ENCODE measurements at places on chromosomes 2 and 18.

DNA sequence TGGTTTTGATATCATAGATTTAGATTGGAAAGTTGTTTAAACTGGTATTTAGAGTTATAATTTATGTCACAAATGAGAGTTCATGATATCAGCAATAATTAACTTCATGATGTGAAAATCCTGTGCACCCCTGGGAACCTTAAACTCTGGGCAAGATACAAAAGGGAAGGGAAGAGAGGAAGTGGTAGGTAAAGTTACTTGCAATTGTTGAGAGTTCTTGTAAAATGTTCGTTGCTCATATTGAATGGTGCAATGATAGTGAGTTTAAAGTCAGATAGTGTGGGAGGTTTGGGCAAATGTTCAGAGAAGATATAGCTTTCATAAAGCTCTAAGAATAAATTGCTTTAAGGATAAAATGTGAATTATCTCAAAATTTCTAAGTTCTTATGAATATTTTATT lies 75.4 kb downstream of the SP110 start:
- no peak for DNase-seq

DNA sequence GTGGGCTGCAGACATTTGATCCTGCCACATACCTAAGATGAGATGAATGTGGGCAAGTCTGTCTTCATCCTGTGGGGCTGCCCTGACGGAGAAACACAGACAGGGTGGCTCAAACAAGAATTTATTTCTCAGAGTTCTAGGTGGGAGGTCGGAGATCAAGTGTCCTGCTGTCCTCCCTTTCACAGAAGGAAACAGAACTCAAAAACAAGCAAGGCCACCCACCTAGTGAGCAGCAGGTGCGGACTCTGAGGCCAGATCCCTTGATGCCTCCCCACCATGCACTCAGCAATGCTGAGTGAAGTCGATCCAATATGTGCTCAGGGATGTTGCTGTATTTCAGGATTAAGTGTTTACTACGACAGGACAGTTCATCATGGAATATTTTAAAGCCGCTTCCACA lies 63.0 kb upstream of the SNTG2 start:
- DNase-seq = no peak

DNA sequence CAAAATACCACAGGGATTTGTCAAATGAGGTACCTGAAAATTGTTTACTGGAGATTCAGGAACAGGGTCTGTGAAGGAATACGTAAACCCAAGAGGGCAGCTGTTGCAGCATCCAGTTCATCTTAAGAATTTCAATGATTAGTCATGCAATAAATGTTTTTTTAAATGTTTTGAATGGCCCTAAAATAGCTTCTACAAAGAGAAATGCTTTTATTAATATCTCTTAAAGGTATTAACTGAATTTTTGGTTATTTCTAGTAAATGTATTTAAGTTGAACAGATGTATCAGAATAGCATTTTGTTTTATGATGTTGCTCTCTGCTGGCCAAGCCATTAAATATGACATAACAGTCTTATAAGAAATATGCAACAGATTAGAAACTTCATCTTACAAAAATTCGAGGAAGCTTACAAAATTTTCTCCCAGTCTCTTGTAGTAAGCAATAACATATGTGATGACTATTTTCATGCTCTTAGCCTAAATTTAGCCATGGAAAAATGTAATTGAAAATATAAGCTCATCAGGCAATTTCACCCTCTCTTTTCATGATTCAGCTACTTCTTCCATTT lies 863.9 kb downstream of the SUCLG1 start:
- no peak for DNase-seq

DNA sequence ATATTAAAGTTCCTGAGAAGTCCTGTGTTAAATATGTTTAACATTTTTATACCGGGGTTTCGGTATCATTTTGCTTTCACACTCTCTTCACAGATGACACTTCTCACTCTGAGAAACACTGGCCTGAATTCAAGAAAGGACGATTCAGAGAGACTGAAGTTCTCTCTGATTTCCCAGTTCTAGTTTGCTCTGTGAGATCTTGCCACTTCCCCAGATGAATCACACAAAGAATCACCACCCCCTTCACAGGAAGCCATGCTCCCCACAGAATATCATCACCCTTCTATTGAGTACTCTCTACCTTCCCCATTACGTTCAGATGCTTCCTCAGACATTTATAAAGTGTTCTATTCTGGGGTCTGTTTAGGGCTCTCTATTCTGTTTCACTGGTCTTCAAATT lies 16.1 kb upstream of the CD207 start:
- DNase-seq = no peak

GRCh38 chr2:20366672-20367116 lies 16.1 kb upstream of the PUM2 start:
- no peak for DNase-seq

GRCh38 chr18:31233621-31234275 lies 71.1 kb upstream of the DSC1 start:
- no peak for DNase-seq

DNA sequence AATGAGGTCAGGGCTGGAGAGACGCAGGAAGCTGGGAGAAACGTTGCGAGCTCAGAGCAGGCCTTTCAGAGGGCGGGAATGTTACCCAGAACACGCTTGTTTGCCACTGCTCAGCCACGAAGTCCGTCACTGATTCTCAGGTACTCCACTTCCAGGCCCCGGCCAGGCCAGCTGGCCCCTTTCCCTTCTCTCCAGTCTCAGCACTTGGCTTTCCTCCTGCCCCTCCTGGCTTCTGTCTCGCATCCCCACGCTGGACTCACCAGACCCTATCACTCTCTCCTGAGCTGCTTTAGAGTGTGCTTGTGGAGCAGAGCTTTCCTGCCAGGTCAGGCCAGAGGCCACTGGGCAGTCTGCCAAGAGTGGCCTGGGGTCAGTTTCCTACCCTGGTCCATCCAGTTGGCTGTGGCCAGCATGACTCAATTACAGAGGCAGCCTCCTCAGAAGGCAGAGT lies 151.4 kb downstream of the TWIST2 start:
- DNase-seq = no peak

- no peak for DNase-seq
These were observed 1.7 kb downstream of the NCK2 start for GRCh38 chr2:105746177-105747080.

- DNase-seq = no peak
These were observed 87.3 kb downstream of the SH3RF3 start for GRCh38 chr2:109216332-109216731.

GRCh38 chr2:235059161-235059560 lies 107.3 kb downstream of the SH3BP4 start:
- no peak for DNase-seq

GRCh38 chr2:60478660-60479059 lies 74.8 kb downstream of the BCL11A start:
- DNase-seq = no peak

DNA sequence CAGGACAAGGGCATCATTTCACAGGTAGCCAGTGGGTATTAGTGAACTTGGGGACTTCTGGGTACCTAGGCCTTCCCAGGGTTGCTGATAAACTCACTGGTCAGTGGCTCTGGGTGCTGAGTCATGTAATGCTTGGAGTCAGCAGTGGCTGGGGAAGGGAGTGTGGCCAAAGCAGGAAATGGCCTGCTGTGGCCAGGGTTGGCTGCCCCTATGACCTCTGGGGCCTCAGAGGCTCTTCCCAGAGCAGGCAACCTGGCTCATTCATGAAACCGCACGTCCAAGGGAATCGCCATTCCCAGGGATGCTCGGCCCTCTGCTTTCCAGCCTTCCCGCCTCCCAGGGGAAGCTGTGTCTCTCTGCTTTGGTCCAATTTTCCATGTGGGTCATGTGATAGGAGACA lies 294.9 kb downstream of the DYSF start:
- DNase-seq = peak; percentile 25

GRCh38 chr2:63993871-63994270 lies 25.4 kb downstream of the VPS54 start:
- DNase-seq = no peak

- no peak for DNase-seq
These were observed 109.6 kb upstream of the FSIP2 start for GRCh38 chr2:185628985-185629384.

GRCh38 chr2:127032621-127033020 lies 74.3 kb downstream of the BIN1 start:
- no peak for DNase-seq

DNA sequence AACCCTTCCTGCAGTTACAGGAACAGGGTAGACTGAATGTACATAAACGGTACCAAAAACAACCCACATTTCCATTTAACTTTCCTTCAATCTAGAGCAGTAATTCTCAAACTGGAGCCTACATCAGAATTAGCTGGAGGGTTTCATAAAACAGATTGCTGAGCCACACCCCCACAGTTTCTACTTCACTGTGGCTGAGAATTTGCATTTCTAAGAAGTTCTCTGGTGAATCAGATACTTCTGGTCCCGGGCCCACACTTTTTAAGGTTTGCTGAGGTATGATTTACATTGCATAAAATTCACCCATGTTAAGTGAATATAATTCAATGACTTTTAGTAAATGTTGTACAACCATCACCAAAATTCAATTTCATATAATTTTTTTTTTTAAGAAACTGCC lies 113.7 kb downstream of the SRBD1 start:
- DNase-seq = no peak

GRCh38 chr2:227824711-227825110 lies 11.1 kb downstream of the CCL20 start:
- no peak for DNase-seq

GRCh38 chr18:26640541-26640940 lies 92.2 kb upstream of the KCTD1 start:
- no peak for DNase-seq

- no peak for DNase-seq
These were observed 224.4 kb upstream of the HS6ST1 start for GRCh38 chr2:128543036-128543435.

DNA sequence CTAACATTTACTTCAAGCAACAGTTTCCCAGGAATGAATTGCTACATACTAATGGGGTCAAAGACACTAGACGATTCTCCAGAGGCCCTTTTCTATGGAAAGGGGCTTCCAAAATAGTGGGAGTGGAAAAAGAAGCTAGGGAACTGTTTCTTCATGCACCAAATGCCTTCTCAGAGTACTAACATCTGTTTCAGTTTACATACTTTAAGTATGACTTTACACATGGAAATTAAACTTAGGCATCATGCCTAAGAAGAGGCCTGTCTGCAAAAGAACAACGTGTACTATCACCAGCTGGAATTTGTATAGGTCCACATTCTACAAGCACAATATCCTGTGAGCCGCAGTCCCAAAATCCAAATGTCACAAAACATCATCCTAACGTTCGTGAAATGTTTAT lies 29.4 kb upstream of the WDR75 start:
- DNase-seq = peak; percentile 43

DNA sequence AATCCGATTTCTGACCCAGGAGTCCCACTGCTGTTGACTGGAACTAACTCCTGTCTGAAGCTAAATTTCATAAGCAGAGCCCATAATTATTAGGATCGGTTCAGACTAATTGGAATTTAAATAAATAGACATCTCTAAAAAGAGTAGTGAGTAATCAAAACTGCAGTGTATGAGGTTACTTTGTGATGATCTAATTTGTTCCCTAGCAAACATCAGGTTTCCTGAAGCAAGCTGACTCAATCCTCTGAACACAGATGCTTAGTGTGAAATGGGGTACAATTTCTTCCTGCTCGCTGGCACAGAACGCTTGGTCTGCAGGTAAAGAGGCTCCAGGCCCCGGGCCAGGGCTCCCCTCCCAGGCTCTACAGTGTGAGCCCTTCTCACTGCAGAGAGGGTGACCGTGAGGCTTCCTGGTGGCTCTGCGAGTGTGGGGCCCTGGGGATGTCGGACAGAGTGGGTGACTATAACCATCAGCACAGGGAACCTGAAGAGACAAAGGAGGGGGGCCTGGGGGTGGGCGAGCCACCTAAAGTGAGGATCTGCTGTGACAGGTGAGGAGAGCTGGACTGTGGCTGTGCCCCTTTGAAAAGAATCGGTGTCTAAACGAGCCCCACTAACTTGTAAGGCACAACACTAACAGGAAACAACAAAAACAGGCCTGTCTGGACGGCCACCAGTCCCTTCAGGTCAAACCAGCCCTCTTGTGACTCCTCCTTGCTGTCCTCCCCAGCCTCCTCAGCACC lies 20.2 kb downstream of the CHST10 start:
- DNase-seq = no peak

DNA sequence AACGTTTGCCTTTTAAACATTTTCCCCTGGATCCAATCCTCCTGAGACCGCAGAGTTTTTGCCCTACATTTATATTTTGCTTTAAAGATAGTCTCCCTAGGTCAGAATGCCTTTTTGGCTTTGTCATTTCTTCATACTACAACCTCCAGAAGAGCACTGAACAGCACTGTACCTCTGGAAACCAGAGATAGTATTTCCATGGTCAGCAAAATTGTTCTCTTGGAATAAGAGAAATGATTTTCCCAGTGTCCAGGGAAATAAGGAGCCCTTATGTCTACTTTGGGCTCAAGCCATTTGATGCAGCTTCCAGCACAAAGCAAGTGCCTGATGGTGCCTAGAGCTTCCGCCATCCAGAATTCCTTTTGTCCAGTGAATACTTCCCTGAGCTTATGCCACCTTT lies 75.5 kb upstream of the SP5 start:
- DNase-seq = no peak

DNA sequence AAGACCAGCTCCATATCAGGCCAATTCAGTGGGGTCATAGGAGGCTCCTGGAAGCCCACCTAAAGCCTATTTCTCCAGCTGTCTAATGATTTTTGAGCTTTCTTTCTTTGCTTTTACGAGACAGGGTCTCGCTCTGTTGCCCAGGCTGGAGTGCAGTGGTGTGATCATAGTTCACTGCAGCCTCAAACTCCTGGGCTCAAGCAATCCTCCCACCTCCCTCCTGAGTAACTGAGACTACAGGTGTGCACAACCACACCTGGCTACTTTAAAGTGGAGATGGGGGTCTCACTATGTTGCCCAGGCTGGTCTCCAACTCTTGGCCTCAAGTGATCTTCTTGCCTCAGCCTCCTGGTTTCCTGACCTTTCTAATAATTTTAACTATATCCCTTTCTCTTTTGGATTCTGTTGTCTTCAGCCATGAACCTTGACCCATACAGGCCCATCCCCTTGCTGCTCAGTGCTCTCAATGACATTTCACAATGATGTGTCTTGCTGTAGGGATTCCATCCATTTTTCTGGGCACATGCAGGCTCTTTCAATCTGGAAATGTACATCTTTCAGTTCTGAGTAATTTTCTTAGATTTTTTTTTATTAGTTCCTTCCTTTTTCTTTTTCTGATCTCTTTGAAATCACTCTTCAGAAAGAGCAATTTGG lies 29.7 kb downstream of the GNLY start:
- no peak for DNase-seq

All from kidney glomerular epithelial cell (primary cell).